A375 (cell line): ENCODE measurements at places on chromosomes 2 and 18. TPM values are rescaled to one million over a fixed set of nuclear protein-coding genes. Genes with fewer than 3 reads are reported as not detected.

Gene UGT1A3
- not detected in 2 replicates for total RNA-seq

Gene TMEM17
- total RNA-seq: 4.3 TPM in 2 replicates

Gene IKZF2
- total RNA-seq: 2.4 and 4.1 TPM in 2 replicates

Gene AOX1
- total RNA-seq: 2.6 and 3.1 TPM in 2 replicates

Gene VWA3B
- not detected in 2 replicates for total RNA-seq

Gene CAB39
- total RNA-seq: 30.2 and 33.3 TPM in 2 replicates

Gene NEU4
- 0.34 TPM in 1 of 2 replicates, not detected in the other for total RNA-seq

Gene KCNJ13
- total RNA-seq: not detected in 2 replicates

Gene CTAGE1
- not detected in 2 replicates for total RNA-seq

Gene PHOSPHO2
- 2.8 and 3.0 TPM in 2 replicates for total RNA-seq

Gene PDE1A
- 0.11 TPM in 1 of 2 replicates, not detected in the other for total RNA-seq

Gene TWIST2
- 13.7 and 15.9 TPM in 2 replicates for total RNA-seq

Gene ST8SIA3
- not detected in 2 replicates for total RNA-seq

Gene FIGN
- total RNA-seq: 0.61 and 0.68 TPM in 2 replicates

Gene RNF152
- 0.57 and 1.2 TPM in 2 replicates for total RNA-seq

Gene GAREM2
- total RNA-seq: 2.4 and 3.5 TPM in 2 replicates

Gene EPB41L5
- 2.4 and 2.5 TPM in 2 replicates for total RNA-seq

Gene MFSD2B
- 0.19 TPM in 1 of 2 replicates, not detected in the other for total RNA-seq

Gene C2orf15
- 0.13 and 0.41 TPM in 2 replicates for total RNA-seq

Gene CDH7
- 0.04 and 0.08 TPM in 2 replicates for total RNA-seq

Gene MEIS1
- total RNA-seq: 19.6 and 28.7 TPM in 2 replicates

Gene IL37
- total RNA-seq: 1.0 and 2.1 TPM in 2 replicates

Gene STPG4
- 0.15 and 0.45 TPM in 2 replicates for total RNA-seq

Gene EVA1A
- total RNA-seq: 35.2 and 37.8 TPM in 2 replicates

Gene CRYGD
- not detected in 2 replicates for total RNA-seq

Gene CD226
- 0.15 and 0.42 TPM in 2 replicates for total RNA-seq
